ENCODE measurements at places on chromosomes 16 and 17.

DNA sequence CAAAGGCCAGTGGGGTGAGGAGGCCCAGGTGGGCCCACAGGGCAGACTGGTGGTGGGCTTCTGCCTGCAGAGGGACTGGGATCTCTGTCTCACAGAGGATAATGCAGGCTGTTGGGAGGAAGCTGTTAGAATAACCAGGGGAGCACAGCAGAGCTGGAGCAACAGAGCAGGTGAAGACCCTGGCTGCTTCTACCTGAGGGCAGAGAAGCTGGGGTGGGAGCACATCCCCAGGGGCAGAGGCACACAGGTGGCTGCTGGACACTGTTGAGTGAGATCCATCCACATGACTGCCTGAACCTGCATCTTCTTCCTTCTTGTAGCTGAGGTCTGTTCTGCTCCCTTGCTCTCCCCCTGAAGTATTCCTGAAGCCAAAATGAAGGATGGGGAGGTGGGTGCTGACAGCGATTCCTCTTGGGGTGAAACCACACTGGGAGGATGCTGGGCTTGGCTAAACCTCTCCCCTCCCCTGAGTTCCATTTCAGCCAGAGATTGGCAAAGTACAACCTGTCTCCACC, 1725.0 kb downstream of the TP53TG3F start:
- DNase-seq: no peak

DNA sequence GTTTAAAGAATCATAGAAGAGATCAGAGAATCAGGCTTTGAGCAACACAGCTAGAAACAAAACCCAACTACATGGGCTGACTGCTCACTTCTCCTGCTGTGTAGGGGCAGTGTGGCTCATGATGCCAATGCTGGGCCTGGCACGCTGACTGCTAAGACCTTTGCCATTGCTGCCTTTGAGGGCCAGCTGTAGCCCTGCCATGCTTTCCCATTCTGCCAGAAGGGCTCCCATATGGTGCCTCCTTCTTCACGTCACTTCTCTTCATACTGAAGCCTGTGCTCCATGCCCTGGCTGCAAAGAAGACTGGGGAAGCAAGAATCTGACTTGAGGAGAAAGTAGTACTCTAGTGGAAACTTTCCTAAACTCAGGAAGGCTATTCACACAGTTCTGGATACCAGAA, 232.9 kb downstream of the UTP18 start:
- no peak for DNase-seq

DNA sequence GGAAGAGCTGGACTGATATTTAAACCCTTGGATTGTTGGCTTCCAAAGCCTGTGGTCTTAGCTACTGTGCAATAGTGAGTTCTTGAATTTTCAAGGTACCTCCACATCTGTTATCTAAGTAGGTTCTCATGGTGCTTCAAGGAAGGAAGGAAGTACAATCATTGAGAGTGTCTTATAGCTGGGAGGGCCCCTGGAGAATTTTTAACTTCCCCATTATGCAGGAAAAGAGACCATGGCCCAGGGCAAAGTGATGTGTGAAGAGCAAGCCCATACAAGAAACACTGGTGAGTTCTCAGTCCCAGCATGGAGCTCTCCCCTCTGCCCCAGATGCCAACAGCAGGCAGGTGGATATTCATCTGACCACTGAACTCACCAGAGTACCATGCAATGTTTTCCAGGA, 169.0 kb upstream of the IRX6 start:
- no peak for DNase-seq

GRCh38 chr17:45228763-45229539, 7.3 kb downstream of the FMNL1 start:
- DNase-seq: no peak

GRCh38 chr16:31382485-31383161, 10.5 kb upstream of the ITGAD start:
- no peak for DNase-seq

- DNase-seq: no peak
Measured at GRCh38 chr16:330741-331140, 21.8 kb downstream of the AXIN1 start.

- no peak for DNase-seq
Measured at GRCh38 chr16:29310852-29311314, 95.6 kb downstream of the NPIPB11 start.

All from esophagus squamous epithelium (tissue), 5 donors.